ENCODE measurements at places on chromosomes 3 and 15.

DNA sequence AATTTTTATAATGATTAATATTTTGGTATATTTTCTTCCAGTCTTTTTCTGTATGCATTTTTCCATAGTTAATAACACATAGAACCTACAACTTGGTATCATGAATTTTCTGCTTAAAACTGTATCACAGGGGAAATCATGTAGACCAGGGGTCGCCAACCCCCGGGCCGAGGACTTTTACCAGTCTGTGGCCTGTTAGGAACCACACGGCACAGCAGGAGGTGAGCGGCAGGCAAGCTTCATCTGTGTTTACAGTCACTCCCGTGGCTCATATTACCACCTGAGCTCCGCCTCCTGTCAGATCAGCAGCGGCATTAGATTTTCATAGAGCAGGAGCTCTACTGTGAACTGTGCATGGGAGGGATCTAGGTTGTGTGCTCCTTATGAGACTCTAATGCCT lies 54.7 kb downstream of the RPL22L1 start:
- no peak for DNase-seq

DNA sequence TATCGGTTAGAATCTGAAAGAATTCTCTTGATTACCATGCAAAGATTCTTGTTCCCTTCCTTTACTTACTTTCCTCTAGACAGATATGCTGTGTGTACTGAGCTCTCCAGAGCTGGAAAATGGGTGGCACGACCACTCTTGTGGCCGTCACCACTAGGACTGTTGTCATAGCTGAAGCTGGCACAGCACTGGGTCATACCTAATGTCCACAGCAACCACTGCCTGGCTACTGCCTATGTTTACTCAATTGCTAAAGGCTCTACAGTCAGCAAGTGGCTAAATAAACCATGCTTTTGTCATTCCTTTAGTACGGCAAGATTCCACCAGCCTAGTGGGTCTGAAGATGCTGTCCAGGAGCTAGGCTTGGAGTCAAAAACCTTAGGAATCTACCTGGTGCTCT lies 1643.0 kb downstream of the OTOL1 start:
- no peak for DNase-seq

DNA sequence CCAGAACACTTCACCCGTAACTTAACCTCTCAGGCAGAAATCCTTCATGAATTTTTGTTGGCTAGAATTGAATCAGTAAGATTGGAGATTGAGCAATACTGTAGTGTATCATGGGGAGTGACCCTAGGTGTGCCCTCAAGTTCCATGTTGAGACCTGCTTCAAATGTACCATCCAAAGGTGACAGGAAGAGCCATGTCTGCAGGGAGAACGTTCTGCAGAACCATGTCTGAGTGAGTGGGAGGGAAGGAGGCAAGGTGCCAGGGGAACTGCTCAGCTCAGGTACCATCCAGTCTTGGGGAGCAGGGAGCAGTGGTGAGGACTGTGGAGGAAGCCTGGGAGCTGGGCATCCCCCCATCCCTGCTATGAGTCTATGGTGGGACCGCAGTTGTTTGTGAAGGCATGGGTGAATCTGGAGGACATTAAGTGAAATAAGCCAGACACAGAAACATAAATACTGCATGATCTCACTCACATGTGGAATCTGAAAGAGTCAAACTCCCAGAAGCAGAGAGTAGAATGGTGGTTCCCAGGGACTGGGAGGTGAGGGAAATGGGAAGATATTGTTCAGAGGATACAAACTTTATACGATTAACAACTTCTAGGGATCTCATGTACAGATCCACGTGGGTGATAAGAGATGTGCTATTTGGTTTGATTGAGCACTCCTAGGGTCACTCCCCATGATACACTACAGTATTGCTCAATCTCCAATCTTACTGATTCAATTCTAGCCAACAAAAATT lies 23.3 kb downstream of the CFAP161 start:
- DNase-seq = no peak

GRCh38 chr3:170424879-170425278 lies 6.2 kb downstream of the CLDN11 start:
- DNase-seq = no peak

DNA sequence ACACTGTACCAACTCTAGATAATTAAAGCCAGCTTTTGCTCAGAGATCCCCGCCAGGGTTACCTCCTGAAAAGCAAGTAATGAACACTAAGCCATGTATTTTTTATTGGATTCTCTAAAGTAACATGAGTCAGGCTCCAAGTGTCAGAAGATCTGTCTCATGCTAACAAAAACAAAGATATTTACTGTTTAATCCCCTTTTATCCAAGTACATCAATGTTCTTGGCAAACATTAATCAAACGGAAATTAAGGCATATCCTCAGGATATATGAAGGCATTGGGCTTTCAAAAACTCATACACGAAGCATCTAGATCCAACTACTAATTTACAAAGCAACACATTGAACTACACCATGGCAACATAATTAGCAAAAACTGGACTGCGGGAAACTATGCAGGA lies 37.2 kb downstream of the MYO5A start:
- no peak for DNase-seq

GRCh38 chr3:139611528-139611927 lies 66.2 kb downstream of the NMNAT3 start:
- DNase-seq = no peak

GRCh38 chr3:197750858-197751737 lies 1.4 kb downstream of the FYTTD1 start:
- DNase-seq = peak; percentile 53

DNA sequence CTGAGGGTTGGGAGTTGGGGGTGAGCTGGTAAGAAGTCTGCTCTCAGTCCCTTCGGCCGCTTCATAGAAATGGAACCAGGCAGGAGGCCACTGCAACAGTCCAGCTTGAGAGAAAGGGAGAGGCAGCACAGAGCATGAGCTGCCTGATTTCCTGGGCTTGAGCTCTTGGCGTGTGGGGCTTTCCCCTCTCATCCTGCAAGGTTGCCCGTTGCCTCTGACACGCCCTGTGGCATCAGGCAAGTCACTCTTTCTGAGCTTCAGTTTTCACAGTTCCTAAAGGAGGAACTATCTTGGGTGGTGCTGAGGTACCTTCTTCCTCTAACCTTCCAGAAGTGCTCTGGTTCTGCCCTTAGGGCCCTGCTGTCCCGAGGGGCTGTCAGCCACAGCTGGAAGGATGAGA lies 4.9 kb downstream of the MESP2 start:
- DNase-seq = peak; percentile 52

- DNase-seq = peak; percentile 8
Observed at GRCh38 chr15:75578173-75578947, 755 bp downstream of the PTPN9 start.

DNA sequence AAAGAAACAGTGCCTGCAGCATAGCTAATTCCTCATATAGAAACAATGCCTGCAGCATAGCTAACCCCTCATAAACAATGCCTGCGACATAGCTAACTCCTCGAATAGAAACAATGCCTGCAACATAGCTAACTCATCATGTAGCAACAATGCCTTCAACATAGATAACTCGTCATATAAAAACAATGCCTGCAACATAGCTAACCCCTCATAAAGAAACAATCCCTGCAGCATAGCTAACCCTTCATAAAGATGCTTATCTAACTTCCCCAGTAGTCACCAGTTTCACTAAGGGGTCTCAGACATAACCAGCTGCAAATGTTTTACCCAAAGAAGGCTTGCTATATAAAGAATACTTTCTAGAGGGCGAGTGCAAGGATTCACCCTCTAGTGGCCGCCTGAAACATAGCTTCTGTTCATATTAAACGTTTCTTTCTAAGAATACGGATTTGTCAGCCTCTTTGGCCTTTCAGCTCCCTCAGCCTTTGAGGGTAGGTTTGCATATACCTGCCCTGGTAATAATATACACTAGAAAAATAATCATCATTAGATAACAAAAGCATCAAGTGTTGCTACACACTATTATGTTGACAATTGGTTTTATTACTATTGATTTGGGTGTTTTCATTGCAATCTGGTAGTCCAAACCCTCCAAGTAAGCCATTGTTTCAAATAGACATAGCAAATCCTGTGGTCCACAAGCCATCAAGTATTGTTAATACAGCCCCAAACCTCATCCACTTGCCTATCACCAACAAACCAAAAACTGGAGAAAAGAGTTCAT lies 44.4 kb upstream of the FAN1 start:
- peak; percentile 54 for DNase-seq

- no peak for DNase-seq
Observed at GRCh38 chr3:12818773-12819172, 22.3 kb downstream of the CAND2 start.

GRCh38 chr3:75076481-75076880 lies 462.0 kb upstream of the CNTN3 start:
- no peak for DNase-seq

- peak; percentile 47 for DNase-seq
Observed at GRCh38 chr3:183188895-183189462, 26.4 kb upstream of the LAMP3 start.

DNA sequence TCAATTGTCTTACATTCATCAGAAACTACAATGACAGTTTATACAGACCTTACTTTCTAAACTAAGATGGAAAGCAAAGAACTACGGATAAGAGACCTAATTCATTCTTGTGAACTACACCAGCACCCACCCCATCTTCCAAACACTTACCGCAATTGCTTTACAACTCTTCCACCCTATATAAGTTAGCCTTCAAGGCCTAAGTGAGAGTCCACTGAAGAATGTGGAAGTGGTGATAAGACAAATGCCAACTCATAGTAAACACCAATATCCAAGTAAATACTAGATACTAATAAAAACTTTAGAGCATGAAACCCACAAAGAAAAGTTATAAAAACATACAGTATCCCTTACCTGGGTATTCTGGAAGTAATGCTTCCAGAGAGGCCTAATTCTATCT lies 13.6 kb downstream of the ARF4 start:
- no peak for DNase-seq

DNA sequence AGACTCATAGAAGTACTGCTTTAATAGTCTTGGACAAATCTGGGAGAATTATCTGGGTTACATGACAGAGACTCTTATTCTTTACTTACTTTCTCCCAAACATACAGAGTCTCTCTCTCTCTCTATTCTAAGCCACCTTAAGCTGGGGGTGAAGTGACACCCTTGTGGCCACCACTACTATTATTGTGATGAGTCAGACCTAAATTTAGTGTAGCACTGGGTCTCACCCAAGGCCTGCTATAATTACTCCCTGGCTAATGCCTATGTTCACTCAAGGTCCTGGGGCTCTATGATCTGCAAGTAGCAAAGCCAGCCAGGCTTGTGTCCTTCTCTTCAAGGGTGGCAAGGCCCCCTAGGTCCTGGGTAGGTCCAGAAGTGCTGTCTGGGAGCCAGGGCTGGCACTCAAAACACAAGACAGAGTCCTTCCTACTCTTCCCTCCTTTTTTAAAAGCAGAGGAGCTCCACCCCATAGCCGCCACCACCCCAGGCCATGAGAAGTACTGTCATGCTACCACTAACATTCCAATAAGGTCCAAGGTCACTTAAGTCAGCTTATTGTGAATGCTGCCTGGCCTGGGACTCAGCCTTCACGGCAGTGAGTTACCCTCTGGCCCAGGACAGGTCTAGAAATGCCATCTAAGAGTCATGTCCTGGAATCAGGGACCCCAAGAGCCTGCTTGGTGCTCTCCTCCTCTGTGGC lies 183.6 kb downstream of the POLQ start:
- DNase-seq = no peak

DNA sequence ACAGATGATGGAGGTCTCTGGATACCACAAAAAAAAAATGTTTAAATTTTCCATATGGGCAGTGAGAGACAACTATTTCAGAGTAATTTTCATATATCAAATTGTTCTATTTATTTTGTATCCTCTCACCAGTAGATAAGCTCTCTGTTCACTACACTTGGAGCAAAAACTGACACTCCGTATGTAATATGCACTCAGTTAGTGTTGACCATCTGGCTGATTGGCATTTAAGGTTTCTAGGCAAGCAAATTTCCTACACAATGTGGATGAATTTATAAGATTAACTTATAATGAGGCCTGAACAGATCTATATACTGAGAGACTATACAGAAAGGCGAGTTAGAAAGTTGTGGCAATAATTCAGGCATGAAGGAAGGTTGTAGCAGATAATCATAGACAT lies 836.5 kb upstream of the SEMA6D start:
- no peak for DNase-seq

DNA sequence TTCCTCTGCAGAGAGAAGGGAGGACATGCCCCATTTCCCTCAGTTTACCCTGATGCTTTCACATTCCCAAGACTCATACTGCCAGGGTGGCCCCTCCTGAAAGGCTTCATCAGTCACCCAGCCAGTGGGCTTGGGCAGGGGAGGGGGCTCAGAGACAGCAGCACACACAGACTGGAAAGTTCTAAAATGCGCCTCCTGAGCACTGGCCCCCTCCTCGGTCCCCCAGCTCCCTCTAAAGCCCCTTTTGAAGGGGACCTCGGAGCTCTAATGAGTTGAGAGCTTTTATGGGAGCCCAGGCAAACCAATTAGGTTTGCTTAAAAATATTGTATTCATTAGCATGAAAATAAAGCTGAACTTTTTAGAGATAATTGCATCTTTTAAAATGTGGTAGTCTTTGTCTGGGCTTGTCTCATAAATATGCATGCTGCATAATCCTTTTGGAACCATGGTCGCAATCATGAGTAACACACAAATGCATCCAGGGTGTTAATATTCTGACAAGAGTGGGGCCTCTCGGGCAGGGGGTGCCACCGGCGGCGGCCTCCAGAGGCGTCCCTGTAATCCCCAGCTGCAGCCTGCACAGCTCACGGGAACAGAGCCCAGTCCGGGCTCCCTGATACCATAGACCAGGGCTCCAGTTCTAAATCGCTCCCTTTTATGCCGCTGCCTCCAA lies 78.5 kb downstream of the RPLP1 start:
- no peak for DNase-seq

- DNase-seq = no peak
Observed at GRCh38 chr3:20145874-20146273, 40.1 kb downstream of the SGO1 start.

- no peak for DNase-seq
Observed at GRCh38 chr3:174462916-174463315, 396.2 kb upstream of the NAALADL2 start.

DNA sequence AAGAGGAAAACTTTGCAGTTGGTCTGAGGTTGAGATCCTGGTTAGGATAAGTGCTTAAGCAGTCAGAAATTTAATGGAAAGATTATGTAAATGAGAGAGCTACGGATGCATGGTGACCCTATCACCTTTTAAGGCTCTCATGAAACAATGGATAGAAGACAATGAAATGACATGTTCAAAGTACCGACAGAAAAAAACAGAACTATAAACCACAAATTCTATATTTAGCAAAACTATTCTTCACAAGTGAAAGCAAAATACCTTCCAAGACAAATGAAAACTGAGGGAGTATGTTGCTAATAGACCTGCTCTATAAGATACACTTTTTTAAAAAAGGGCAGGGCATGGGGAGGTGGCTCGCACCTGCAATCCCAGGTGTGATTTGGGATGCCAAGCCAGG lies 32.2 kb downstream of the DNAAF4 start:
- no peak for DNase-seq

DNA sequence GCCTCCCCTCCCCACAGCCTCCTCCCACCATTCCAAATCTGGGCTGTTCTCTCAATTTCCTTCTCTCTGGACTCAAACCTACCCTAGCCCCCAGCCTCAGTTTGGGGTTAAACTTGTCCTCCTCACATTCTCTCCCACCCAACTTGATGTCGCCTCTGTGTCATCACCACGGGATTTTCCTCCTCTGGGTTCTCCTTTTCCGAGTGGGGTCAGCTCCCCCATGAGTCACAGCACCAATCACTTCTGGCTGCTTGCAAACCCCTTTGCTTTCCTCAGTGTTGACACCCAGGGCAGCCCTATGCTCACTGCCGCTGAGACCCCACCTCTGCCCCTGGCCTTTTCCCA lies 451 bp downstream of the CCR5AS start:
- DNase-seq = no peak

Measured in CD4-positive, alpha-beta T cell (primary cell).